HAP-1 (cell line): ENCODE measurements at places on chromosomes 12 and 14.

- no peak for DNase-seq
Measured at GRCh38 chr12:44029194-44029593, 193.3 kb downstream of the TMEM117 start.

- no peak for DNase-seq
Measured at GRCh38 chr12:114689075-114689994, 5.4 kb upstream of the TBX3 start.

DNA sequence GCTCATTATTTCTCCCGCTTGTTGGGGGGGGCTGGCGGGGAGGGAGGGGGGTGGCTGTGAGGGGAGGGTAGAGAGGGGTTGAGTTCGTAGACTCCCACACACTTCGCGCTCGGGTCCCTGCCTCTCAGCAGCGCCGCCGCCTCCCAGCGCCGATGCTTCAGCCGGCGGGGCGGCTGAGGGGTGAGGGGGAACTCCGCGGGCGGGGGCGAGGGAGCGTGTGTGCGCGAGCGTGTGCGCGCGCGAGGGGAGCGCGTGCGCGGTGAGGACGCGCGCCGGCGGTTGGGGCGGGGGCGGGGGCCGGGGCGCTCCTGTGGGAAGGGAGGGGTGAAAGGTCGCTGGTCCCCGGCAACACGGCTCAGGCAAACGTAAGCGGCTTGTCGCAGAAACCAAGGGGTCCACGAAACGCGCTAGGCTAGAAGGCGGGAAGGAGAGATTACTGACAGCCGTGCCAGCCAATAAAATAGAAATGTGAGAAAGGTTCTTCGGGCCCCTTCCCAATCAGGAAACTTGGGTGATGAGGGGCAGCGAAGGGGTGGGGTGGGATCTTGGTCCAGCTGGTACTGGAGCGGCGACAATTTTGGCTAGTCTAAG lies 343 bp upstream of the NOVA1 start:
- peak; percentile 96 for DNase-seq

DNA sequence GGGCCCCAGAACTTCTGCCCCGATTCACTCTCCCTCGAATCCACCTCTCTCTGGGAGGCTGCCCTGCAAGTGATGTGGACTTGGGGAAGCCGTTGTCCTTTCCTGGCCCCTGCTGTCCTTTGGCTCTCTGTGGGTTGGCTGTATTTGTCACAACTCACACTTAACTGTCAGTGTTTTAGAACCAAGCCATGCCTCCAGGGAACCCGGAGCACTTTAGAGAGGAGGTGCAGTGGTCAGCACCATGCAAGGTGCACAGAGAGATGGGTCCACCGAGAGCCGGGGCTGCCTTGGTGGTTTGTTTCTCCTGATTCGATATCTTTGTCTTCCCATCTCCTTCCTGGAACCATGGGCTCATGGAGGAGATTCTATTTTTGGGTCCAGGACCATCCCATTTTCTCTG lies 129.5 kb upstream of the RTL1 start:
- peak; percentile 3 for DNase-seq

GRCh38 chr12:80791863-80792262 lies 75.2 kb downstream of the MYF5 start:
- DNase-seq = no peak

DNA sequence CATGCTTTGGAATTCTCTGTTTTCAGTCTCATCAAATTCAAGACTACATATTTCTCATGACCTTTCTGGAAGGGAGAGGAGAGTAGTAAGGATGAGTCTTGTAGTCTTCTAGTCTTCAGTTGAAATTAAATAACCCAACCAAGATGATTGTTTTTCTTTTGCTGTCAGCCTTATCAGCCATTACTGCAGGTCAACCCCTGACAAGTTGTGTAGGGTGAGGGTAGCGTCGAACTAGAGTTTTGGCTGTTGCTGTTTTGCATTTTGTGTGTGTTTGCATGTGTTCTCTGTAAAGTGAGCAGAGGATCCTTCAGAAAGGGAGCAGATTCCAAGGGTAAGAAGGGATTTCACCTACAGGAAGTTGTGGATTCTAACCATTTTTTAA lies 28.4 kb downstream of the DIP2B start:
- no peak for DNase-seq

DNA sequence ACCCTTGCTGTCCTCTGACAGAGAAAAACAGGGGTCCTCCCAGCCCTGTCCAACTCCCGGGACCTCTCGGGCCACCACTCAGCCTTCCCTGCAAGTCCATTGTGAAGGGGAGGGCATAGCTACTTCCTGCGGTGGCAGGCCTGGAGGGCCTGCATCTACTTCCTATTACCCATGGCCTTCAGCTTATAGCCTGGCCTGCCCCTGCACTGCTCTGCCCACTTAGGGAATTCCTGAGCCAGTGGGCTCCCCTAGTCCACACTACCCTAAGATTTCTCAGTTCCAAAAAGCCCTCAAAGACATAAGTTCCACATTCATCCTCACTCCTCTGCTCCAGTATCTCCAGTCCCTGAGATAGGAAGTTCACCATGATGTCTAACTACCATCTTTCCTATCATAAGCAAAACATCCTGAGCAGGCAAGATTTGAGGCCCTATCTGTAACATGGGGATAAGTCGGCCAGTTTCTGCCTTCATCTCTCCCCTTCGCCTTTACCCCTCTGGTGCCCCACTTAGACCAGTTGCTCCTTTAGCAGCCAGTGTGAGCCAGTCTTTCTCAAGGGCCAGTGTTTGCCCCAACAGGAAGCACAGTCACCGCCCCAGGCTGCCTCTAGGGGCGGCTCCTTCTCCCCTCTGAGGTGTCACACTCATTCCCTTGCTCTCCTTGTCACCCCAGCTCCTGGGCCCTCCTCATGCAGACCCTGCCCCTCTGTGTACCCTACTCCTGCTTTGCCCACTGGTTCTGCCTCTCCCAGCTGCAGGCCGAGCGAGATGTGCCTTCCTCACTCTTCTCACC lies 10.9 kb downstream of the HDAC7 start:
- no peak for DNase-seq

DNA sequence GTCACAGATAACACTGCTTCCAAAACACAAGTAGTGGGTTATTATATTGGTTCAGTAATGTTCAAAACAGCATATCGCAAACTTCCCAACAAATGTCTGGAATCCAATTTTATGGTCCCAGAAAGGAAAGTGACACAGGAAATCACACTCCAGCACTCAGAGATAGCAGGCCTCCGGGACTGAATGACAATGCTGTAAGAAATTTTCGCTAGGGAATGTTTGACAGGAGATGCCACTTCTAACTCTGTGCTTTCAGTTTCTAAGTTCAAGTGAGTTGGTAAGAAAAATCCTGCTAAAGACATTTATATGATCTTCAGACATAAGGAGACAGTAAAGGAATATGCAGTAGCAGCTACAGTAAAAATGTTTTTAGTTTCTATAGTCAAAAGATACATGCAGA lies 93.2 kb downstream of the SLC2A13 start:
- no peak for DNase-seq

DNA sequence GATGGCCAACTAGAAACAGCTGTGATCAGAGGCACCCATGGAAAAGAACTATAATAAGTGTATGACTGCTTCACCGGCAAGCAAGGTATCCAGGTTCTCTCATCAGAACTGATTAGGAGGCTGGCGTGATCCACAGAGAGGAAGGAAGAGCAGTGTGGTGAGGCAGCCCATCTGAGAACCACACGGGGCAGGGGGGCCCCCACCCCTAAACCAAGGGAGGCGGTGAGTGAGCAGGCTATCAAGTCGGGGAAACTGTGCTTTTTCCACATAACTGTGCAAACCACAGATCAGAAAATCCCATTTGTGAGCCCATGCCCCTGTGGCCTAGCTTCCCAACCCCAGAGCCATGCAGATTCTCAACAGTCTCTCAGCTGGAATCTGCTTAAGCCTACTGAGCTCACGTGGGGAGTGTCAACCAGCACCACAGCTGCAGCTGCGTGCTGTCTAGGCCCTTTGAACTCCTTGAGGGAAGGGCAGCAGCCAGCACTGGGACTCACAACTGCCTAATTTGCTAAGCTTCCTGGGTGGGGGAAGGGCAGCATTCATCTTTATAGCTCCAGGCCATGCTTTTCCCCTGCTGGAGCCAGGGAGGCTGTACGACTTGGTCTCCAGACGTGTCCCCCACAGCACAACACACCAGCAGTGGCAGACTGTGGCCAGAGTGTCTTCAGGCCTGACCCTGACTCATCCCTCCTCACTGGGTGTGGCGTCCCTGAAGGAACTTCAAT lies 444.4 kb upstream of the ATP2B1 start:
- DNase-seq = no peak

- no peak for DNase-seq
Measured at GRCh38 chr14:61646366-61647116, 48.8 kb upstream of the HIF1A start.
